MCF 10A (cell line): ENCODE measurements at places on chromosomes 6 and 20. TPM values are rescaled to one million over a fixed set of nuclear protein-coding genes. Genes with fewer than 3 reads are reported as not detected.

DNA sequence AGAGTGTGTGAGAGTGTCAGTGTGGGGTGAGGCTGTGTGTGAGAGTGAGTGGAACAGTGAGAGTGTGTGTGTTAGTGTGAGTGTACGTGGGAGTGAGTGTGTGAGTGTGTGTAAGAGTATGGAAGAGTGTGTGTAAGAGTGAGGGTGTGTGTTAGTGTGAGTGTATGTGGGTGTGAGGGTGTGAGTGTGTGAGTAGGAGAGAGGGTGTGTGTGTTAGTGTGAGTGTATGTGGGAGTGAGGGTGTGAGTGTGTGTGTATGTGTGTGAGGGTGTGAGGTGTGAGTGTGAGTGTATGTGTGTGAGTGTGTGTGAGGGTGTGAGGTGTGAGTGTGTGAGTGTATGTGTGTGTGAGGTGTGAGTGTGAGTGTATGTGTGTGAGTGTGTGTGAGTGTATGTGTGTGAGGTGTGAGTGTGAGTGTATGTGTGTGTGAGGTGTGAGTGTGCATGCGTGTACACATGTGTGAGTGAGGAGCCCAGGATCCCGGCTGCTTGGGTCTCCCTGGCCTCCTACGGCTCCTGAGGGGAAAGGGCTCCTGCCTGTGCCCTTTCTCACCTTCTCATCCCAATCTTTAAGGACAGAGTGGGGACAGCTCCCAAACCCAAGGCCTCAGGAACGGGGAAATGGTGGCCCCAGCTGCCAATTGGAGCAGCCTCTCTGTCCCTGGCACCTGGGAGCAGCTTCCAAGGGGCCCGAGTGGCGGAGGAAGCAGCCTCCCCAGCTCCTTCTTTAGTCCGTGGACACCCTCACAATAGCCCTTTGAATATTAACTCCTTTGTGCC lies 100.2 kb downstream of the PSMB1 start:
- no peak for DNase-seq

Gene CGA
- not detected in 2 replicates for total RNA-seq

Gene PHACTR3
- 4.5 and 22.8 TPM in 2 replicates for total RNA-seq

Gene ACTL10
- total RNA-seq, result 1.7 and 3.2 TPM in 2 replicates

DNA sequence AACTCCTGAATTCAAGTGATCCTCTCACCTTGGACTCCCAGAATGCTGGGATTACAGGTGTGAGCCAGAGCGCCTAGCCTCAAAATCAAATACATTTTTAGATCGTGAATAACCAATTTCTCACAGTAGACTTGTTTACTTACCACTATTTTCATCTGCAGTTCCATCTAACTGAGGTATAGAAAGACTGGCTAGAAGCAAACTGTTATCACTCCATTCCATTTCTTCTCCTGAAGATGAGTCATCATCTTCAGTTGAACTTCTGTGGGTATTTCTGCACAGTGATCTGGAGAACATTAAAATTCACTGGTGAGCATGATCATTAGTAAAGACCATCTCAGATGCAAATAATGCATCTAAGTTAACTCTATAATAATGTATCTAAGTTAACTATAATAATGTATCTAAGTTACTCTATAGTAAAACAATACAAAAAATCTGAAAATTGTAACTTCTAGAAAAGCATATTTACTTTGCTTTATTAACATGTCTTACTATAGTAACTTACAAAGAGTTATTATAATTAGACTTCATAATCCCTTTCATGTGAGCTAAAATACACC lies 105.4 kb downstream of the REV3L start:
- DNase-seq, result no peak

Gene TRIM10
- not detected in 2 replicates for total RNA-seq

DNA sequence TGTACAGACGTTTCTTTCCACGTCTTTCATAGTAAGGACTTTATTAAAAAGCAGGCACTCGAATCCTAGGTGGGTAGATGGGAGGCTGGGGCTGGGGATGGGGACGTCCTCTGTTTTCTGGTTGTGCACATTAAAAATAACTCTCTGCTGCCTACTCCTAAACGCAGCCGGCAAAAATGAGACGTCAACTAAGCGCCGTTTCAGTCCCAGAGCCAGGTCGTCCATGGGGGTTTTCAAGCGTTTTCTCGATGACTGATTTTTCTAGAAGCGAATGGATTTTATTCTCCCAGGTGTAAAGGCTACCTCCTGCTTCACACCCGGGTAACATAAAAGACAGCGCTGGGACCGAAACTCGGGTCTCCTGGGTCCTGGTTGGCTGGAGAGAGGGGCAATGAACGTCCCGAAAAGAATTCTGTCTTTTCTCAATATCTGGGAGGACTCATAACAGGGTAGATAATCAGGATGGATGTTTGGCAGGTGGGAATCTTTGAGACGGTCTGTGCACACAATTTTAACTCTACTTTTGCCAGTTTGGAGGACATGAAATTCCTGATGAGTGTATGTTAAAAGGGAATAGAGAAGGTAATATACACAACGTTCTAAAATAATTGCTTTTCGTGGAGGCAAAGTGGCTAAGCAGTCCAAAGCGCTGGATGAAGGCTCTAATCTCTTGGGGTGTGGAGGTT lies 25.2 kb downstream of the GPX6 start:
- no peak for DNase-seq

- no peak for DNase-seq
Measured at GRCh38 chr6:54621285-54621684, 225.3 kb upstream of the FAM83B start.

DNA sequence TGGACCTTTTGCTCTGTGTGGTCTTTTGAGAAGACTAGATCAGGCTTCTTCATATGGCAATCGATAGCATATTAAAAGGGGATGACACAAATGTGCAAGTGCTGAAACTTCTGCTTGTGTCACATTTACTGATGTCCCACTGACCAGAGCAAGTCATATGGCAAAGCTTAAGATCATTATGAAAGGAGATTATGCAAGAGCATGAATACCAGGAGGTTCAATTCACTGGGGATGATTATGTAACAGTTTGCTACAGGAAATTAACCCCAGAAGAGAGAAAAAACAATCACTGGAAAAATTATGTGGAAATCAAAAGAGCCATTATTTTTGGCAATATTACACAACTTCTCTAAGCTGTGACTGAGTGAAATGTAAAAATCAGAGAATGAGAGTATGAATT lies 13.7 kb upstream of the PRDM13 start:
- DNase-seq, result peak; percentile 78

Gene FAM83B
- total RNA-seq, result 22.3 and 25.4 TPM in 2 replicates

Gene SMLR1
- total RNA-seq, result not detected in 2 replicates

Gene TRAPPC3L
- total RNA-seq, result not detected in 2 replicates

Gene DACT2
- not detected in 2 replicates for total RNA-seq

- DNase-seq, result no peak
Measured at GRCh38 chr20:62943396-62943795, 5.4 kb downstream of the GID8 start.

GRCh38 chr6:41675992-41676391 lies 37.7 kb downstream of the MDFI start:
- no peak for DNase-seq

DNA sequence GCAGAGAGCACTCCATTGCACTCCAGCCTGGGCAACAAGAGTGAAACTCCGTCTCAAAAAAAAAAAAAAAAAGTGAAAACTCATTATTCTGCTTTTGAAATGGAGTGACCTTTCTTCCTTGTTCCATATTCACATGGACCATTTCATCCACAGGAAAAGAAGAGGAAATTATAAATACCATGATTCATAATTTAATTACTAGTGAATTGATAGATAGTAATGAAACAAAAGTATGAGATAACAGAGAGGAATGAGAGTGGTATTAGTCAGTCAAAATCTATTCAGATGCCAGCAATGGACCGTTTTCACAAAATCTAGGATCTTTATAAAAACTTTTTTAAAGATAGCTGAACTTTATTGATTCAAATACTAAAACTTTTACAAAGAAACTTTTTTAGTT lies 443.1 kb upstream of the FLRT3 start:
- no peak for DNase-seq

GRCh38 chr6:16837217-16837972 lies 76.1 kb upstream of the ATXN1 start:
- DNase-seq, result no peak

- DNase-seq, result peak; percentile 77
Measured at GRCh38 chr6:26336355-26337198, 28.4 kb upstream of the BTN3A2 start.

Gene SNAP25
- not detected in 2 replicates for total RNA-seq

- DNase-seq, result no peak
Measured at GRCh38 chr6:170188571-170189001, 102.3 kb downstream of the DLL1 start.

Gene RFX6
- not detected in 2 replicates for total RNA-seq
